Stimulated activated CD4-positive, alpha-beta T cell treated with anti-CD3 and anti-CD28 coated beads, Interleukin-1b, Interleukin-23, amount 100 ng/mL, for 48 hours (primary cell): ENCODE measurements at places on chromosomes 12 and 14.
A peak's percentile ranks its signal among the peaks of the same experiment; 100 is the strongest.

DNA sequence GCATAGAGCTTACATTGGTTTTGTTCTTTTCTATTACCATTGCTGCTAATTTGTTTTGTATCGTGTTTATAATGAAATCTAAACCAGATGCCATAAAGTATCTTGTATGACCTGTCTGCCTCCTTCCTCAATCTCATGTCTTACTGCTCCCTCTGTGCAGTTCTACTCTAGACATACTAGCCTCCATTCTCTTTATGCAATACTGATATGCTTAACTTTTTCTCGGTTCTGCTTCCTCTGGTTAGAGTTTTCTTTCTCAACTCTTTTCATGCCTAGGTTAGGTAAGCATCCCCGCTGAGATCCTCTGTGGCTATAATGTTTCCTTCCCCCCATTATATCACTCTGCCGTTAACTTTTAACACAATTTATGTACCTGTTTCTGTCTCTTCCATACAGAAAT, 852.3 kb downstream of the TRHDE start:
- DNase-seq: no peak

DNA sequence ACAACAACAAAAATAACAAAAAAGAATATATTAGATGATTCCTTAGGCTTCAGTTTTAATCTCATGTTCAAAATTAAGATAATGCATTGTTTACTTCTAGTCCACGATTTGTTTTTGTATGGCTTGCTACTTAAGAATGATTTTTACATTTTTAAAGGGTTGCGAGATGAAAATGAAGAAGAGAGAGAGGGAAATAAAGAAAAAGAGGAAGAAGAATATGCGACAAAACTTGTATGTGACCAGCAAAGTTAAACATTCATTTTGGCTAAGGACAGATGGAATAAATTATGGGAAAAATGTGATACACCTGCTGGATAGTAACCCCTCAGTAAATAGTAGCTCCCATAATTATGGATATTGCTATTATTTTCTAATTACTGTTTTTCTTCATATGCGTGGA, 1.2 kb upstream of the GIT2 start:
- DNase-seq: no peak

GRCh38 chr12:102462795-102463465, 17.4 kb downstream of the IGF1 start:
- no peak for DNase-seq

GRCh38 chr12:67634303-67634761, 14.2 kb upstream of the DYRK2 start:
- DNase-seq: no peak

GRCh38 chr12:7158781-7159609, 28.8 kb downstream of the CLSTN3 start:
- no peak for DNase-seq

- DNase-seq: no peak
Observed at GRCh38 chr14:91753501-91754128, 21.7 kb upstream of the CATSPERB start.

DNA sequence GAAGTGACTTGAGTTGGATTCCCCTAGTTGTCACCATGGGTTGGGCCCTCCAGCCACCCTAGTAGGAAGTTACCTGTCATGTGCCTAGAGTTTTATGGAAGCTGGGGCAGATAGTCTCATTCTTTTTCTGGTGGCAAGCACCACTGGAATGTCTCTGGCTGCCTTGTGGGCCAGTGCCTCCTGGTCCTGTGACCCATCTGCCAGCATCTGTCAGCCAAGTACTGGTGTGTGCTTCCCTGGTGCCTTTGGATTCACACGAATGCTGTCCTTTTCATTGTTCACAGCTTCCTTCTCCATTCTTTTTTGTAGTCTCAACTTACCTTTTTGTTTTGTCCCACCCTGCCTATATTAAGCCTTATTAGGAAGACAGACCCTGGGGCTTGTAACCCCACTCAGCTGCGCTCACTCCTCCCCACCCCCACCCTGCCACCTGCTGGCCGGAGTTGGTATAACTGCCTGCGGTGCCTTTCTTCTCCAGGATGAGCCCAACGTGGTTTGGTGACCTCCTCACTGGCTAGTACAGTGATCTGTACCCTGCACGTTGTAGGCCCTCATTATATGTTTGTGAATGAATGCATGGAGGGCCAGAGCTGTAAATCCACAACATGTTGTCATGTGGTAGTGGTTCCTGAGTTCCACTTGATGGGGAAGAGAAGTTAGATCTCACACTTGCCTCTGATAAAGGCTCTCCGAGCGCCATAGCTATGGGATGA, 125.7 kb downstream of the TSPAN9 start:
- peak; percentile 50 for DNase-seq

DNA sequence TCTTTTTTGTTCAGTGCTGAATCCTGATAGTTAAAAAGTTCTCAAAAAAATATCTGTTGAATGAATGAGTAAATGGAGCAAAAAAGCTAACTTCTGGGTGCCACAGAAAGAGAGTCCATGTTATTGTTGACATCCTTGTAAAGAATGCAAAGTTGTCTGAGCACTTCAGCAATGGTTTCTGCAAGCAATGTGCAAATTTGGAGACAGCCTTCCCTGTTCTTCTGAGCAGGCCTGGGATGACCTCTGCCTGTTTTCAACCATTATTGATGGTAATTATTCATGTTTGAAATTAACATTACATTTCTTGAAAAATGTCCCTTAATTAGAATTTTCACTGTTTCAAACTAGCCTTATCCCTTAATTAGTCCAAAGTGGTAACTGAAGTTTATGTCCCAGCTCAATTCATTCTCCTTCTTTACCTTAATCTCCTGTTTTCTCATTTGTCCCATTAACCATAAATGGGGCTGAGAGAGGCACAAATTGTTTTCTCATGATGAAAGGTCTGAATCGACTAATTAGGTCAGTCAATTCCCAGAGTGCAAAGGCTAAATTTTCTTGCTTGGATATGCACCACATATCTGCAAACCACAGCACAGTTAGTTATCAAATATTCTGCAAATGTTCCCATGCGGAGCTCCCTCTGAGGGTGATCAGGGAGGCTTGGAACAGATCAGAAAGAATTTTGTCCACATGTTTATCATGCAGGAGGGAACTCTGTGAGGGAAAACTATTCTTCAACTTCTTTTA, 139.4 kb upstream of the KRR1 start:
- no peak for DNase-seq

GRCh38 chr14:84029720-84030119, 1500.2 kb upstream of the FLRT2 start:
- no peak for DNase-seq

DNA sequence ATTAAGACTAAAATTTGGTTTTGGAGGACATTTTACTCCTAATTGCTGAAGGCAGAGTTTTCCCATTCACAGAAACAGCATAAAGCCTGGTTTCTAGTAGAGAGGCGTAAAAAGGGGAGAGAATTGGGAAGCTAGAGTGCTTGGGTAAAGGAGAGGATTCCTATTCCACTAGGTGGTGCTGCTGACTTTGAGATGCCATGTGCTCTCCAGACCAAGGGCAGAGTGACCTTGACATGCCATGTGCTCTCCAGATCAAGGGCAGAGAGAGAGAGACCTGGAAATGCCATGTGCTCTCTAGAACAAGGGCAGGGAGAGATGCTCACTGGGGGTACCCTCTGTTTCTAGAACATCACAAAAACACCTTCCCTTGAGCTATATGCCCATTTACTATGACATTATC, 176.2 kb upstream of the PDZRN4 start:
- no peak for DNase-seq

GRCh38 chr12:131471946-131472732, 238.8 kb upstream of the SFSWAP start:
- no peak for DNase-seq

- DNase-seq: no peak
Observed at GRCh38 chr14:26577711-26578110, 20.1 kb downstream of the NOVA1 start.

DNA sequence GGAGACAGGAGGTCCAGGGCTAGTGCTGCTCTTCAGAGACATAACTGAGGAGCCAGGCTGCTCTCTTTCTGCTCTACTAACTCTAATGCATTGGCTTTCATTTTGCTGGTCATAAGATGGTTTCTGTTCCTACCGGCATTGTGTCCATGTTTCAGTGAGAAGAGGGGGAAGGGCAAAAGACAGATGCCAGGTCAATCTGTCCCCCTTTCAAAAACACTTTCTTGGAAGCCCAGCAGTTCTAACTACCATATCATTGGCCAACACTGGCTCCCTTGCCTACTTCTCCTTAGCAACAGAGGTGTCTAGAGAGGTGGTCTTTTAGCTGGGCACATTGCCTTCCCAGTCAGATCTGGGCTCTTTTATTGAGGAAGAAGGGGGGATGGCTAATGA, 63.9 kb downstream of the TGFB3 start:
- DNase-seq: no peak

- DNase-seq: no peak
Observed at GRCh38 chr12:12273291-12273957, 6.6 kb upstream of the LRP6 start.

DNA sequence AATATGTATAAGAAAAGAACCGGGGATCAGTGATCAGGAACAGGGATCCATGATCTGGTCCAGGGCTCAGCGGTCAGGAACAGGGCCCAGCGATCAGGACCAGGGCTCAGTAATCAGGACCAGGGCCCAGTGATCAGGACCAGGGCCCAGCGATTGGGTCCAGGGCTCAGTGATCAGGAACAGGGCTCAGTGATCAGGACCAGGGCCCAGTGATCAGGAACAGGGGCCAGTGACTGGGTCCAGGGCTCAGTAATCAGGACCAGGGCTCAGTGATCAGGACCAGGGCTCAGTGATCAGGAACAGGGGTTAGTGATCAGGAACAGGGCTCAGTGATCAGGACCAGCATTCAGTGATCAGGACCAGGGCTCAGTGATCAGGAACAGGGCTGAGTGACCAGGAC, 56.3 kb downstream of the TMEM121 start:
- no peak for DNase-seq

GRCh38 chr14:75479770-75480600, 42.3 kb upstream of the BATF start:
- DNase-seq: no peak

- DNase-seq: no peak
Observed at GRCh38 chr12:28543021-28543890, 353.0 kb downstream of the CCDC91 start.

DNA sequence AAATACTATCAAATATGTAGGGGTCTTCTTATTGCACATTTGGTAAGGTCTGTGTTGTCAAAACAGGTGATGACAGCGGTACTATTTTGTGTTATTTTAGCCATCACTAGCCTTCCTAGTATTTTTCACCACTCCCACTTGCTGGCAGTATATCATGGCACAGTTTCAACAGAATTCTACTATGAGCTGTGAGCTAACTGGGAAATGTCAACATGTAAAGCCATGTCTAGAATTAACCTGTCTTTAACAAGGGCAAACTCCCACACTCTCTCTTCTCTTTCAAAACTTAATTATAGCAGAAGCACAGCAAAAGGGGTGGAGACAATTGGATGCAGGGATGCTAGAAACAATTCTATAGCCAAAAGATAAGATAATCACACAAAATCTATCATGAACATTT, 253.4 kb downstream of the PAX9 start:
- no peak for DNase-seq

DNA sequence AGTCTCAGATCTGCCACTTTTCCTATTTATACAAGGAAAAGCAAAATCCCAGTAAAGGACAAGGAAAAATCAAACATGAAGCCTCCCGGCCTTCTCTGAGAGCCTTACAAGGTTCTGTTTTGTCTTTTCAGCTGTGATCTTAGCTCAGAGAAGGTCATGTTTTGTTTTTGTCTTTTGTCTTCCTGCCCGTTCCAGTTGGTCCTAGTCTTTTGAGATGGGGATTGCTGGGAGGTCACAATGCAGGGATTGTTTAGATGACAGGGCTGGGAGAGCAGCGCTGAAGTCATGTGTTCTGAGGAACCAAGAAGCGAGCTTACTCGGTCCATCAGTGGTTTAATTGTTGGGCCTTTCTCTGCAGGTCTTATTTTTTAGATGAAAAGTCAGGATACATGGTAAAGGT, 6.0 kb downstream of the PLEKHH1 start:
- no peak for DNase-seq

DNA sequence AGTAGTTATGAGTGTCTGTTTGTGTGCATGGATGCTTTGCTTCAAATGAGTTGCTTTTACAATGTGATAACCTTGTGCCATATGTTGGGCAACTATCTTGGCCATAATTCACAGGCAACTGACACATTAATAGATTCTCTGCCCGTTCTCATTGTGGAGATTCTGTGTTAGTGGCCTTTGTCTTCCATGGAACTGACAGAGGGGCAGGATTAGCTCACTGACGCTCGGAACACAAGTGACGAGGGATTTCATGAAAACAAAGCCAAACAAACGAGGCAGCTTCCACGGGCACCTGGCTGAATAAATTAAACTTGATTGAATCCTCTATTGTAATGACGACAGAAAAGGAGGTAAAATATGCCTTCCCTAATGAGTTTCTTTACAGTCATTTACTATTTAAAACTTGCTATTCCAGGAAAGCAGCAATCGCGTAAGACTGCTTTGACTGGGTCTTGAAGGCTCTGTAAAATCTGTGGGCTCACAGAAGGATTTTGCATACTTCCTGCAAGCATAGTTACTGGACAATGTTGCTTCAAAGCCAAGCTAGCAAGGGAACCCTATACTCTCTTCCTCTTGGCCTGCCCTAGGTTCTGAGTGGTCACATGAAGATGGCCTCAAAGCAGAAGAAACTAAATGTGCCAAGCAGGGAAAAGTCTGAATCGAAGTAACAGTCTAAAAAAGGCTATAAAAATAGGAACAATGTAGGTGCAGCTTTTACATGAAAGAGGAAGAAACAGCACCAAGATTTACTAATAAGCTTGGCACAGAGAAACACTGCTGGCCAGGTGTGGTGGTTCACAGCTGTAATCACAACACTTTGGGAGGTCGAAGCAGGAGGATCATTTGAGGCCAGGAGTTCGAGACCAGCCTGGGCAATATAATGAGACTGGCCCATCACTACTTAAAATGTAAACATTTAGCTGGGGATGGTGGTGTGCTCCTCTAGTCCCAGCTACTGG, 28.1 kb upstream of the SINHCAF start:
- DNase-seq: no peak

DNA sequence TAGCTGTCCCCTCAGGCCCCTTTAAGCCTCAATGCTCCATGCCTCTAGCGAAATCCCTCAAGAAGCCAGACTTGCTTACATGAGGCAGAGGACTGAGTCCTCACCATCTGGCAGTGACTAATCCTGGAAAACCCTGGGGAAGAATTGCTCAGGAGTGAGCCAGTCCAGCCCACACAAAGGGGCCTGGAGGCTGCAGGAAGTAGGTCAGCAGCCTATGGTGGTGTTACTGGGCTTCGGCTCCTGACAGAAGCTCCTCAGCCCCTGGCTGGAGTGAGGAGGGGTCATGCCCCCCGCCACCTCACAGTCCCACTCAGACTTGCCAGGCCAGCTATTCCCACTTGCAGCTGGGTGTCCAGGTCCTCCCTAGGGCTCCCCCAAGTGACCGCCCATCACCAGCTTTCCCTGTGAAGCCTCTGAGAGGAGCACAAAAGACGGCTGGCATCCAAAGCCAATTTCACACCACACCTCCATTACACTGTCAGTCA, 250.5 kb downstream of the DPF3 start:
- no peak for DNase-seq
